Activated CD8-positive, alpha-beta memory T cell treated with anti-CD3 and anti-CD28 coated beads for 1 hour (primary cell): ENCODE measurements at places on chromosomes 2 and 18.

GRCh38 chr18:55034742-55035141, 75.5 kb upstream of the CCDC68 start:
- DNase-seq, result no peak

DNA sequence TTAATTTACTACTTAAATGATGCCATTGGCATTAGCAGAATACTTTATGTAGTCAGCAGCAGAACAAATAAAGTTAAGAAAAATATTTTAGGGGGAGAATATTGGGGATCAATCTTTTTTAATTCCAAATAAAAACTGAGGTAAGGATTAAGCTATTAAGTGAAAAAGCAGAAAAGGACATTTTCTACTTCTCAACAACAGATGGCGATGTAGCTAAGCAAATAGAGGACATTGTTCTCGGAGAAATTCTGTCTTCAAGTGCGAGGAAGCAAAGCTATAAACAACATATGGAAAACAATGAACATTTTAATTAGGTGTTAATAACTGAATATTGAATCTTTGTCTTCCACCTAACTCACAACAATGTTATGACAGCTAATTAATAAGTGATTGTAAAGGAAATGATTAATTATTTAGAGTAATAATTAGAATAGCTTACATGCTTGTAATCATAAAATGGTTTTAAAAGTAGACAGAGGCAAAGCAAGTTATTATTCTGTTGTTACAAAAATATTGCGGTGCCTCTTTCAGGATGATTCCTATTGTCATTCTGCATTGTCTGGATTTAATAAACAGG, 32.9 kb upstream of the CCDC93 start:
- DNase-seq, result no peak

DNA sequence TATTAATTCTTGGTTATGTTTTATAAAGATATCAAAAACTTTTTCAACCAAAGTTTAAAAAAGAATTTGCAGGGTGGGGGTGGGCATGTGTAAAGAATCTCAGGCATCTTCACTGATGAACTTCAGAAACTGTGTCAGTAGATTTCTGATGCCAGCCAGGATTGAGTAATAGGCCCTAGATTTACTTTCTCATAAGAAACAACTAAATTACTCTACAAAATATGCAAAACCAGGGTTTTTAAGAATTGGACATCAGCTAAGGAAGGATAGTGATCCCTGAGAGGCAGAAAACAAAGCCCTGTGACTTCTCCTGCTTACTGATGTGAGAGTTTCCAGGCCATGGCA, 11.9 kb upstream of the IL1R1 start:
- no peak for DNase-seq

GRCh38 chr2:192687015-192687414, 492.3 kb upstream of the TMEFF2 start:
- no peak for DNase-seq

GRCh38 chr2:177709986-177710401, 317.4 kb downstream of the AGPS start:
- no peak for DNase-seq

- DNase-seq, result no peak
These were observed 78.6 kb downstream of the BARD1 start for GRCh38 chr2:214730800-214731407.

GRCh38 chr2:27638037-27638637, 9.3 kb downstream of the GPN1 start:
- no peak for DNase-seq

- no peak for DNase-seq
These were observed 49.0 kb upstream of the BIN1 start for GRCh38 chr2:127155947-127156346.

DNA sequence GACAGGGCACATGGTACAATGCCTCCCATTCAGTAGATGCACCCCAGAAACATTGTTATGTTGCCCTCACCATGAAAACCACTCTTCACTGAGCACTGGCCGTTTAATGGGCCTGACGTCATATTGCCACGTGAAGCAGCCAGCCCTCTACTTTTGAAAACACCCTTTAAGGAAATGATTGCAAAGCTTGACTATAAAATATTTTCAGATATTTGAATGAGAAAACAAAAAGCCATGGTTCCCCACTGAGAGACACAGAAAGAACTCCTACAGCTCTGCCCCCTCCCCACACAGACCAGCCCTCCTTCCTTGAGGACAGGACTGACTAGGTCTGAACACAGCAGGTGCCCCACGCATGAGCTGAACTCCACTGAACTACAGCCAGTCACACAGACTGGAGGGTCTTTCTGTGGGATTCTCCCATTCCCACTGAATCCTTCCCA, 349.1 kb downstream of the ANAPC1 start:
- DNase-seq, result no peak

DNA sequence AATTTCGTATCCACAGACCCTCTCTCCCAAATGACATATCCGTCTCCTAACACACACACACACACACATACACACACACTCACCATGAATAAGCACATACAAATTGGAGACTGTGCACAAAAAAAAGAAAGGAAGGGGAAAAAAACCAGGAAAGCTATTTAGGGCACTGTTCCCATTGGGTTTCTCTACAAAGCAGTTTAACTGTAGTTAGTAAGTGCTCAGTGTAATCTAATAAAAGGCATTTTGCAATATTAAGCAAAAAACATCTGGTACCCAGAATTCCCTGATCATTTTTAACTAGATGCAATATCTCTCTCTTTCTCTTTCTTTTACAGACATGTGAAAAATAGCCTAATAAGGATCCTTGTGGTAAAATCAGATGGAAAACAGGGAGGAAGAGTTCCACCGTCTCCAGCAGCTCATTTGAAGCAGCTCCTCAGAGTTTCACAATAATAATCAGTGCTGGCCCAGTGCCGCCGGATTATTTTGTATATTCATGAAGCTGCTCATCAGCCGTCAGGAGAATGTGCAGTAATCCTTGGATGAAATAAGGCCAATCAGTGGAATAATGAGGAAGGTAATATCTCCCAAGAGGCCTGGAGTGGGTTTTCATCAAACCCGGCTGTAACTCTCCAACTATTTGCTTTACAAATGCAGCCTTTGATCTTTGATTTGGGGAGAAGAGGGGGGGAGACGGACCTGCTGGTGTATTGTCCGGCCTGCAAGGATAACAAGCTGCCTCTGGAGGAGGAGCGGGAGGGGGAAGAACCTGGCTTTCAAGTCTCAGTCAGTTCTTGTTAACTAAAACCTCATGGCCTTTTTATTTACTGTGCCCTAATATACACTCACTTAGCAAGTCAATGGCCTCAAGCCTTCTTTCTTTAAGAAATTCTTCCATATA, 227.6 kb upstream of the SMIM21 start:
- DNase-seq, result no peak

- DNase-seq, result no peak
These were observed 77.8 kb downstream of the NCAPH start for GRCh38 chr2:96413323-96413722.

- no peak for DNase-seq
These were observed 23.8 kb upstream of the BAZ2B start for GRCh38 chr2:159640176-159640575.

DNA sequence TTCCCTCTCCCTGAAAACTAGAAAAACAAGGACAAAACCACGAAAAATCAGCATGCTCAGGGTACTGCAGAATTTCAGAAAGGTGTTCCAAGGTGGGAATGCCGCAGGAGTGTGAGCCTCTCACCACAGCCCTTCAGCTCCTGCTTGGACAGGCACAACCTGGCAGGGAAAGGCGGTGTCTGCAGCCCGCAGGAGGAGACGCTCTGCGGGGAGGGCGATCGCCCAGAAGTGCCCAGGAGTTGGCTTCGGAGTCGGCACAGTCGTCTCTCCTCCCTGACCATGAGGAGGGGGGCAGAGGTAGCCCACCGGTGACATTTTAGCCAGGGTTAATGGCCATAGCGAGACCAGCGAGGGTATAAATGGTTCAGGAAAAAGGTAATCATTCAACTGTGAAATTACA, 57.2 kb downstream of the TMEM18 start:
- DNase-seq, result no peak

DNA sequence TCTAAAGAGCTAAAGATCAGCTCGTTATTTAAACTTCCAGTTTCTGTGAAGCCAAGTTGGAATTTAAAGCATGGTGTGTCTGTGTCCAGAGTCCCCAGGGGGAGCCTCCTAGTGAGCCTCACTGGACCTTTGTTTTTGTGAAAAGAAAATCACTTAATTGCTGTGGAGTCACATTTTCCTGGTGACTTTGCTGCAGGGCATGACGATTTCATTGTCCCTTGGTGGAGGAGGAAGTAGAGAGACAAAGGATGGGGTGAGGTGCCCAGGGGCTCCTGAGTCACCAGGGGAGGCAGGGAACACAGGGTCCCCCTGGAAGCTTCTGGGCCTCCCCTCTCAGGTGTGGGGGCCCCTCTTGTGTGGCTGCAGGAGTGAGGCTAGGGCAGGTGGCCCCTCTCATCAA, 19.7 kb downstream of the ATP6V1C2 start:
- DNase-seq, result no peak

DNA sequence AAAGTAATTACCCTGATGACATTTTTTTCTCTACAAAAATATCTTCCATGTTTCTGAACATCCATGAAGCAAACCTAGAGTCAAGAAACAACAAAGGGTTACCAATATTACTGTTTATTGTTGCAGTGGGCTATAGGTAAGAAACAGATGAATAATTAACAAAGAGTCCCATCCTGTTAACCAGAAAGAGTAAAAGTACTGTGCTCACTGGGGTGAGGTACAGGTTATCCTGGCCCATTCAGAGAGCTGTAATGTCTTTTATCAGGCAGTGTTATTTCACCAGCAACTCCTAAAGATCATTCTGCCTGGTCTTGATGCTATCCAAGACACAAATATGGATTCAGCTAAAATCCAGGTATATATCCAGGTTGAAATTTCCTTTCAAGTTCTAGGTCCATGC, 754.9 kb downstream of the SATB2 start:
- no peak for DNase-seq

DNA sequence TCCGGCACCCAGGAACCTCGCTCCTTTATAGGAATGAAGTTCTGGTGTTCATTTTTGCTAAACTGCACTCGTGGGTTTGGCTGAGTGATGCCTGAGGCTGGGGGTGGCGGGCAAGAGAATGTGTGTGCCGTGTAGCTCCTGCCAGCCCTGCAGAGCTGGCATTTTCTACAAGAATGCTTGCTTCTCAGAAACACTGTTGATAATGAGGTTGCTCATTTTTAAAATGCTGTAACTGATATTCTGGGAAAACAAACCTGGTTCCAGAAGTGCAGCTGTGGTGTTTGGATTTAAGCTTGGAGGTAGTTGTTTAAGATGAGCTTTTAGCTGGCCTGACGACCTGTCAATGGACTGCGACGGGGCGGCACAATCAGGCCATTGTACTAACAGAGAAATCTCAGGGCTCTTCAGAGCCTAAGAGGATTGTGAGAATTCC, 511.9 kb upstream of the TNP1 start:
- DNase-seq, result no peak

- no peak for DNase-seq
These were observed 540.4 kb upstream of the DSEL start for GRCh38 chr18:68056936-68057335.

- no peak for DNase-seq
These were observed 683 bp upstream of the ENOSF1 start for GRCh38 chr18:713135-713490.

DNA sequence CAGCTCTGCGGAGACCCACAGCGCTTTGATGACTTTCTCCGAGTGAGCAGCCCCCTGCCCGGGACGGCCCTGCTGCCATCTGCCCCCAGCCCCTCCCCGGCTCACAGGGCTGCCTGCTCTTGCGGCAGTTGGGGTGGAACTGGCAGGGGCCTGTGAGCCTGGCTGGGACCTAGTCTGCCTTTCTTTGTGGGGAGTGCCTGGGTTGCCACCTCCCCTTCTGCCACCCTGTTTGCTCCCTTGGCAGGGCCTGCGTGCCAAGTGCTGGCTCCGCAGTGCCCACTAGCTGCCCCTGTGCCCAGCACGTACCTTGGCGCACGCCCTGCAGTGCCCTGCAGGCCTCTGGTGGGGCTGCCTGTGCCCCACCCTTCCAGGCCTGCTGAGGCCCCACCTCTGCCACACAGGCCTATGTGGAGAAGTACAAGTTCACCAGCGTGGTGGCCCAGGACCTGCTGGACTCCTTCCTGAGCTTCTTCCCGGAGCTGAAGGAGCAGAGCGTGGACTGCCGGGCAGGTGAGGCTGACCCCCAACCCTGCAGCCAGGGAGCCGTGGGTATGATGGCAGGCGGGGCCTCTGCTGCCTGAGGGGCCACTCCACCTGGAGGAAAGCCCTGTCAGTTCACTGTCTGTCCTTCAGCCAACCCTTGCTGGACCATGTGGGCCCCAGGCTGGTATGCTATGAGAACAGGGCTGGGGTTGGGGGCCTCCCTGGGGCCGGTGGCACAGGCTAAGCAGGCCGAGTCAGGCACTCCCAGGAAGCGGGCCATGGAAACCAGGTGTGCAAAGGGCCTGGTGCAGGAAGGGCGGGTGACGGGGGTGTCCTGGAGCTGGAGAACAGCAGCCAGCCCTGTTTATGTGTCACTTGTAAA, 7.0 kb downstream of the RNPEPL1 start:
- DNase-seq, result no peak

DNA sequence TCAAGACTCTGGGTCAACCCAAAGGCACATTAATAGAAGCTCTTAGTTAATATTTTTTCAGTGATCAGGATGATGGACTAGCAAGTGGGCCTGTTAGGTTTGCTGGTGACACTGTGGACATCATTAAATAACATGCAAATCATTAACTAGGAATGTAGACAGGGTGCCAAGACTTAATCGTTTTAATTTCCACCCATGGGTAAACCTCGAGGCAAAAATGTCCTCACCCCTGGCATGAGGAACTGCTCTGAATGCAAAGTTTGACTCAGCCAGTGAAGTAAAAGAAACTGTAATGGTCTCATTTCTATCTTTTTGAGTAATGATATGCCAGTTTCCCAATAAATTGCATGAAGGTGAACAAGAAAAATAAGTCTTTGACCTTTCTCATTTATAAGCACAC, 152.6 kb upstream of the MEX3C start:
- DNase-seq, result no peak

- peak; percentile 10 for DNase-seq
These were observed 31.9 kb downstream of the C1QL2 start for GRCh38 chr2:119126650-119127049.
